Activated T-helper 1 cell treated with Interleukin-2 at 50 U/mL for 16 hours (primary cell): ENCODE measurements at places on chromosomes 3 and 15.

GRCh38 chr15:36428102-36428845, 151.2 kb upstream of the CDIN1 start:
- DNase-seq: no peak

- peak; percentile 18 for DNase-seq
These were observed 7.6 kb downstream of the ULK3 start for GRCh38 chr15:74835312-74835823.

DNA sequence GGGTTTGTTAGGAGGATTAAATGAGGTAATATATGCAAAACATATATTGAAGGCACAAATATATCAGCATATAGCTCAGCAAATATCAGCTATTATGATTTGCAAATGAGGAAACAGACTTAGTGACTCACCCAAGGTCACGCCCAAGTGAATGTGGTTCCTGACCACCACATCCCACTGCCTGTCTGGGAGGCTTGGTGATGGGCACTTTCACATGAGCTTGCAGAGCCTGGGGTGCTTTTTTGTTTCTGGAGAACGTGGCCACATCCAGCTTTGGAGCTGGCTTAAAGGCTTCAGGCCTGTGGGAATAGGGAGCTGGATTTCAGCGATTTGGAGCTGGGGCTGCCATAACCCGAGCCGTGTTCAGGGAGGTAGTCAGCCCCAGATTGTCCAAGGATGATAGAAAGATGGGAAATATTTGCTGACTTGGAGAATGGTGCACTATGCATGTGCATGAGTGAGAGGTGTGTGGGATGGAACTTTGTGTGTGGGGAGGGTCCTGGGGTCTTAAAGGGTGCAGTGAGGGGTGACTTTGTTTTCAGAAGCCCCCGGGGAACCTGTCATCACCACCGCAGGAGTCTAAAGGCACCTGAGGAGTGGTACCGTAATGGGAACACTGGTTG, 12.0 kb upstream of the FGD5 start:
- DNase-seq: no peak

DNA sequence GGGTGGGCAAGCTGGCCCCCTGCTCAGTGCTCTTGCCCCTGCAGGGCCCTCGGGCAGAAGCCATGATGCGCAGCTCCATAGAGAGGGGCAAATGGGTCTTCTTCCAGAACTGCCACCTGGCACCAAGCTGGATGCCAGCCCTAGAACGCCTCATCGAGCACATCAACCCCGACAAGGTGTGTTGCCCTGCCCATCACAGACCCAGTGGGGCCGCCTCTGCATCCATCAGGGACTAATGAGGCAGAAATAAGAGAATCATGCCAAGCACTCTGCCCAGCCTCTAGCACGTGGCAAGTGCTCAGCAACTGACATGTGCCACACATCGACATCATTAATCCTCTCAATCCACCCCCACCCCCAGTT, 49.4 kb downstream of the SEMA3G start:
- no peak for DNase-seq

GRCh38 chr15:71392861-71393283, 277.6 kb downstream of the THSD4 start:
- DNase-seq: no peak

DNA sequence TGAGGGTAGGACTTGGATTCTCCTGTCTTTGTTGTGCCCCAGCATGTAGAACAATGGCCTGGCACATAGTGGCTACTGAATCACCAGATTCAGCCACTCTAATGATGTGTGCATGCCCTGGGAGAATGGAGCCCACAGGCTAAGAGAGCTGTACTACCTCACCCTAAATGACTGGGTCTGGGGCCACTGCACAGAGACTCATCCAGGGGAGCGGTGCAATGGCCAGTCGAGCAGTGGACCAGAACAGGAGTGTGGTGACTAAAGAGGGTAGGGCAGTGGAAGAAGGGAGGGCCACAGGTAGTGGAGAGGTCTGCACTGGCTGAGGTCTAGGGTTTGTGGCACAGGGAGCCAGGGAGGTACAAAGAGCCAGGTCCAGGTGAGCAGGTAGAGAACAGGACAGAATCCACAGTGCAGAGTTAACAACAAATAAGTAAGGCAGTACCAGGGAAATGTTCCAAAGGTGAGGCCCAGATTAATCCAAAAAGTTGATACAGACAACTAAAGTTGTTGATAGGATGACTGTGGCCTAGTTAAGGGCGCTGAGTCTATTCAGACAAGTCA, 142.7 kb upstream of the ATP11B start:
- no peak for DNase-seq

DNA sequence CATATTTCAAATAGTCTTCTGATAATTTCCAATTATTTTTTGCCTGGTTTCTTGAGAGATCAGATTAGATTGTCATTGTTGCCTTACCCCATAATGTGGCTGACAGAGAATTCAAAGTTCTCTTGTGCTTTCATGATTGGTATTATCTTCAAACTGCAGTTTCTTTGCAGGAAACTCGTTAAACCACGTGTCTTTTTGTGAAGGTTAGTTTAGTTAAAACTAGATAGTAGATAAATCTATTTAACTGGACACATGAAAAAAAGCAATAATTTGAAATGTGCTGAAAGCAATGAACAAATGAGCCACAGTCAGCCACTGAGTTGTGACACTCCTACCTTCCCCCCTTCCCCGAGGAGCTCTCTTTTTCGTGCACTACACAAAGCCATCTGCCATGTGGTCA, 327.5 kb upstream of the UMPS start:
- no peak for DNase-seq

DNA sequence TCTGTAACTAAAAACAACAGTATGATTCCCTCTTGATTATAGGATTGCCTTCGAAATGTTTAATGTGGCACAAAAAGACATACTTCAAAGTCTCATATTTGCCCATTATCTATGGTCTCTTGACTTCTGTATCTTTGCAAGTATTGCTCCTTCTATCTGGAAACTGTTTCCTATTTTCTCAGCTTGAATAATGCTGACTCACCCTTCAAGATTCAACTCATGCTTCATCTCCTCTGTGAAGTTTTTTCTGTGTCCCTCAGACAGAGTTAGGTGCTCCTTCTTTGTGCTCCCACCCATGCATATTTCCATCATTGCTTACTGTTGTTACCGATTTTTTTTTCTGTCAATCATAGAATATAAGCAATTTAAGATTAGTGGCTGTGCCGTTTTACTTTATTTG, 192.8 kb upstream of the ROBO1 start:
- no peak for DNase-seq

DNA sequence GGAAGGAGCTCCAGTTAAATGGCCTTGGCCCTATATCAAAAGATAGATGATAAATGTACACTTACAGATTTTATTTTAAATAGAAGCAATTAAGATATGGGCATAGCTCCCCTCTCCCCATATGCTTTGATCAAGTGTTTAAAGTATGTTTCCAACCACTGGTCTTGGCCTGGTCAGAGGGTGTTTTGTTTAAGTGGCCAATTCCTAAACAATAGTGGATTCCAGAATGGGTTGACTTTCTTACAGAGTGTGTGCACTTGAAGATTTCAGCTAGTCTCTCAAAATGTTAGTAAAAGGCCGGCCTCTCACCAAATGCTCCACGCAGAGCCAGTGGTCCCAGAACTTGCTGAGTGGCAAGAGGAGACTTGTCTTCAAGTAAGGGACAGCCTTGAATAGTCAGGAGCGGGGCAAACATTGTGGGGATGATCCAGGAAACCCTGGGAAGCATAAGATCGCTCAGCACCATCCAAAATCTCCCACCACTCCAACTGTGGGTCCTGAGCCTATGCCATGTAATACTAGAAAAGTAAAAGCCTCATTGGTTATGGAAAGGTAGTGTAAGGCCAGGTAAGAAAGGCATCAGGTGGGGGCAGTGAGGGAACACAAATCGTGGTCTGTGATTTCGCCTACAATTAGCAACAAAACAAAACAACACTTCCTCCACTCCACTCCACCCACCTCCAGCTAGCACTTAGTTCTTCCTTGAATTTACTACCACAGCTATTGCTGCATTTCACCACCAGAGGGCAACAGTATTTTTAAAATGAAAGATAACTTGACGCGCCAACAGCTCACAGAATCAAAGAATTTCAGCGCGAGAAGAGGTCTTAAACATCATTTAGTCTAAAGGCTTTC, 4.8 kb downstream of the RARRES1 start:
- DNase-seq: no peak

DNA sequence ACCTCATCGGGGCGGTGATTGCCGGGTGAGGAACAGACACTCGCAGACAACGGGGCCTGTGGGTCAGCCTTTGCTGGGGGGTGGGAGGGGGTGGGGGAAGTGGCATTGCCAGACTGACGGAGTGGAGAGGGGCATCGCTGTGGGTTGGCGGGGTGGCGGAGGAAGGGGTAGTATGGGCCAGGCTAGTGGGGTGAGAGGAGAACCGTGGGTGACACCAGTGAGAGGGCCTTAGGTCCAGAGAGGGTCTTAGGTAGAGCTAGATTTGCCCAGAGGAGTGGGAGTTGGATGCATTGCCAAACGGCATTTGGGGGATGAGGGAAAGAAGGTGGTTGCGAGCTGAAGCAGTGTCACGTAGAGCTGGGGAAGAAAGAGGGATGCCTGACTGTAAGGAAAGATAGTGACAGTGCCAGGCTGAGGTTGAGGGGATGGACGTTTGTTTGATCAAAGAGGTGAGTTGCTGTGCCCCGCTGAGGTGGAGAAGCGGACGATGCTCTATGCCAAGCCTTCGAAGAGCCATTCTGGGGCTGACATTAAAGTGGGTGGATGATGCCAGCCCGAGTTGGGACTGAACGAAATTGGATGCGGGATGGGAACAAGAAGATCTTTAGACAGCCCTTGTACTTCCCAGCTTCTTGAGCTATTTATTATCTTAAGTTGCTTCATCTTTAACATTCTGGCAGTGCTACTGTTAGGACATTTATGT, 572 bp downstream of the DNAJB11 start:
- DNase-seq: no peak

GRCh38 chr3:52090933-52091468, 34.6 kb upstream of the DUSP7 start:
- DNase-seq: no peak

- no peak for DNase-seq
These were observed 21.7 kb downstream of the DAZL start for GRCh38 chr3:16583551-16583950.

DNA sequence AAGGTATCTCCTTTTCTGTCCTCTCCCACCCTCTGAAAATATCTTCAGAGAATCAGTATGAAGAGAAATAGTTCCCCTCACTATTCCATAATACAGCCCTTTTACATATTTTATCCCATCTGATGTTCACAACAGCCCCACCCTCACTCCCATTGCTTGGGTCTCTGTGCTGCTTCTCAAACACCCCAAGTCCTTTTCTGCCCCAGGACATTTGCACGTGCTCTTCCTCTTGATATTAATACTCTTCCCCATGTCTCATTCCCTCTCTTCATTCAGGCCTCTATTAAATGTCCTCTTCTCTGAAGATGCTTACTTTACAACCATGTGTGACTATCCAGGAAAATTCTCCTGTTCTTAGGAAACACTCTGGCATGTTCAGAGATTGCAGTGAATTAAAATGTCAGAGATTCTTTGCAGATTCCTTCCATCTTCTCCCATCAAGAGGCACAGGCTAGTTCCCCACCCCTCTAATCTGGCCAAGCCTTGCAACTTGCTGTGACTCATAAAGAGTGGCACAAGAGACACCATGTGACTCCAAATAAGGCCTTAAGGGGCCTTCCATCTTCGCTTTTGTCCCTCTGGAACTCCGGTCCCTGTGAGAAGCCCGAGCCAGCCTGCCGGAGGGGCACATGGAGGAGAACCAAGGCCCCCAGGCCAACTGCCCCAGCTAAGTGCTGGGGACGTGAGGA, 128.5 kb downstream of the CHSY1 start:
- no peak for DNase-seq

DNA sequence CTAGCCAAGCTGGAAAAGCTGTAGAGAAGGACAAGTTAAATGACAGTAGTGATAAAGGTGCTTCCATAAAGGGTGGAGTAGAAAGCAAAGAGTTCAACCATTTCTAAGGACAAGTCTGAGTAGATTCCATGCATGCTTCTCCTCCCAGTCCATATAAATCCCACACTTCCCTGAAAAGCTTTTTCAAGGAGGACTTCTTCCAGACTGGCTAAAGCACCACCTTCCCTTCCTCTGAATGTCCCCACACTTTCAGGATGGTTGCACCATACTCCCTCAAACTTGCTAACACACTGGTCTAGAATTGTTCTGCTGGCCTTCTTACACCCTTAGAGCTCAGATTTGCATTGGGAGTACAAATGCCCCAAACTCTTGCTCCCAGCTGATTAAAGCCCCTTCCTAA, 40.9 kb downstream of the FBN1 start:
- DNase-seq: no peak

GRCh38 chr3:8517487-8517886, 15.9 kb downstream of the LMCD1 start:
- no peak for DNase-seq

GRCh38 chr3:112582244-112582874, 20.5 kb downstream of the SLC35A5 start:
- no peak for DNase-seq

DNA sequence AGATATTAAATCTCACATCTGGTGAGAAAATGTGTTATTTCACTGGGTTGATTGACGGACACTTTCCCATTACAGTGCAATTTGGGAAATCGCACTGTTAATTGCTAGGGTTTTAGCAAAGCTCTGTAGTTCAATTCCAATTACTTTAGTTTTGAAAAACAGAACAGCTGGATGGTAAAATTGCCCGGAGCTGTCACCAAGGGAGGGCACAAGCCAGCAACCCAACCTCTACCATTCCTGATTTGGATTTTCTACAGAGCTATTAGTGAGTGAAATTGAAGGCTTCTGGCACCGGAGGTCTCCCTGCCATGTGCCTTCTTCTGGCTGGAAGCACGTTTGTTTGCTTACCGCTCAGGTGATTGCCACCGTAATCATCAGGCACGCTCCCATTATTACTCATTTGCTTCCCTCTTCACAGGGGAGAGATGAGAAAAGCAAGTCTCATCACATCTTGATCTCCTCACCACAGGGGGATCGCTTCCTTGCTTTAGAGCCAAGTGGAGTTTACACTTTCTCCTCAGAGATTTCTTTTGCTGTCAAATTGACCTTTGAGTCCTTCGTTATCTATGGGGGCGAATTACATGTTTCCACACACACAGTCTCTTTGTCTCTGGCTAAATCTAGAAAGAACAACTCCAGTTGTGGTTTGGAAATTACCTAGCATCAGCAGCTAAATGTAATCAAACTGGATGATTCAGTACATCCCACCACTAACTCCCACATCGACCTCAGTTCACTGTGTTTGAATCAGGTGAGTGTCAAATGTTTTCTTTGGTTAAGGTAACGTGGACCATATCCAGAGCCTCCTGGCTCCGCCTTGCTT, 421.7 kb upstream of the GOLIM4 start:
- DNase-seq: no peak

DNA sequence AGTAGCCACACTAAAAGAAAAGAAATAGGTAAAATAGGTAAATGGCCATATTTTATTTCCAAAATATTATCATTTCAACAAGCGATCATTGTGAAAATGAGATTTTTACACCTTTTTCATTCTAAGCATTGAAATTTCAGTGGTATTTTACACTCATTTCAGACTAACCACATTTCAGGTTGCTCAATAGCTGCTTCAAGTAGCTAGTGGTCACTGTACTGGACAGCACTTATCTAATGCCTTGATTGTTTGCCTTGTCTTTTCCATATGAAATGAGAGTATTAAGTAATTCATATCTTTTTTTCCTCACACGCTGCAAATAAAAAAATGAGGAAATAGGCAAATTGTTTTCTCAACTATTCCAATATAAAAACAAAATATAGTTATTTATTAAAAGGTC, 332.8 kb downstream of the NLGN1 start:
- no peak for DNase-seq
